ENCODE measurements at places on chromosomes 11 and 22.

- DNase-seq = no peak
Measured at GRCh38 chr22:32579529-32580220, 105.1 kb downstream of the FBXO7 start.

- DNase-seq = no peak
Measured at GRCh38 chr11:38598418-38598817, 2000.4 kb upstream of the RAG2 start.

DNA sequence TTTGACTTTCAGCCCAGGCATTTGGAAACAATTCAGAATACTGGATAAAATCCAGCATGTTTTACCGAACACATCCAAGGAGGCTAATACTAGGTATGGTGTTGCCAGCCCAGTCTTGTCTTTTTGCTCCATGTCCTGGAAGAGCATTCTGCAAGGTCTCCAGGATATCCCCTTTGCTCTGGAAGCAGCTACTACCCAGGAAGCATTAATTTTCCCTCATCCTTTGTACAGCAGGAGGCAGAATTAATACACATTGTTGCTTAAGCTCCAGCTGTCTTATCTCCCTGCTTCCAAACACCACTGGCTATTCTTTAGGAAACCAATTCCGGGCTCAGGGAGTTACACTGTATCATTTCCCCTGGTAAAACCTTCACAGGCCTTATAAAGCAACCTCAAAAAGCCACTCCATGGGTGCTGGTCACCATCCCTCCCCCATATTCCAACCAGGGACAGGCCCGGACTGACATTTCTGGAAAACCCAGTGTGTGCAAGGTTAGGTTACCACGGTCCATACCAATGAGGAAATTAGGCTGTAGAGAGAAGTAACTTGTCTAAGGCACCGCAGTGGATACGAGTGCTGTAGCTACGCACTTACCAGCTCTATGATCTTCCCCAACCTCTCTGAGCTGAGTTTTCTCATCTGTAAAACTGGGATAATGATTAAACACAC lies 1.5 kb upstream of the UBASH3B start:
- DNase-seq = no peak

DNA sequence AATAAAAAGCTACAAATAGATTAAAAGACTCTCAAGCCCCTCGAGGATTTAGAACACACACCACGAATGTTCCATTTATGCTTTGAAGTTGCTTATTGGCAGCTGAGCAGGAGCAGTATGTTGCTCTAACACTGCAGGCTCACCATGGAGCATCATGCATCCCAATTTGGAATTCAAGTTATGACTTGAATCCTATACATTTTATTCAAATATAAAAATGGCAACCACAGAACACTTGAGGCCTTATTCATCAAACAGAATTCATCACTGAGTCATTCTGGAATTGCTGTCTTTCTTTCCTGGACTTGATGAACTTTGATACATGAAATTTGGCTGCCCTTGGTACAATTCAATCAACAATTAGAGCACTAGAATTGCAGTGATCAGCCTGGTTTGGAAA lies 24.5 kb upstream of the BLID start:
- no peak for DNase-seq

- DNase-seq = no peak
Measured at GRCh38 chr11:117837070-117837776, 12.7 kb upstream of the FXYD2 start.

DNA sequence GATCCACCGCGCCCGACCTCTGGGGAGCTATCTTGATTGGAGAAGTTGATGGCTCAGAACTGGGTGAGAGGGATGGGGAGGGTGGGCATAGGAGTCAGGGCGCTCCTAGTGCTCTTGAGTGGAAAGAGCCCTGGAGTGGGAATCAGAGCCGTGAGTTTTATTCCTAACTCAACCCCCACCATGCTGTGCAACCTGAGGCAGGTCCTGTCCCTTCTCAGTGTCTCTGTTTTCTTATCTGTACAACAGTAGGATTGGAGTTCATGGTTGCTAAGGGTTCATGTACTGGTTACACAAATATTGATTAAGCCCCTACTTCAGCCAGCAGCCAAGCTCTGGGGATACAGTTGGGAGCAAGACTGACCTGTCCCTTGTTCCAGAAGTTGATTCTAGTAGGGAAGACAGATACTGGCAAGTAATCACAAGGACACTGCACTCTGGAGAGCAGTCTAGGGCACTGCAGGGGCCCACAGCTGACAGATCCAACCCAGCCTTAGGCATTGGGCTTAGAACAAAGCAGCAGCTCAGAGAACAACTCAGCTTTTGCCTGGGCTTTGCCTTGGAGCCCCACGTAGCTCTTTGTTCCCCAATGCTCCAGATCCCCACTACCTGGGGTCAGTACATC lies 12.4 kb upstream of the DAGLA start:
- DNase-seq = no peak
